ENCODE measurements at places on chromosomes 16 and 17.
A peak's percentile ranks its signal among the peaks of the same experiment; 100 is the strongest.

- DNase-seq = no peak
These were observed 6.8 kb upstream of the SERPINF2 start for GRCh38 chr17:1735834-1736347.

- DNase-seq = no peak
These were observed 7.5 kb downstream of the ERN2 start for GRCh38 chr16:23705517-23705902.

DNA sequence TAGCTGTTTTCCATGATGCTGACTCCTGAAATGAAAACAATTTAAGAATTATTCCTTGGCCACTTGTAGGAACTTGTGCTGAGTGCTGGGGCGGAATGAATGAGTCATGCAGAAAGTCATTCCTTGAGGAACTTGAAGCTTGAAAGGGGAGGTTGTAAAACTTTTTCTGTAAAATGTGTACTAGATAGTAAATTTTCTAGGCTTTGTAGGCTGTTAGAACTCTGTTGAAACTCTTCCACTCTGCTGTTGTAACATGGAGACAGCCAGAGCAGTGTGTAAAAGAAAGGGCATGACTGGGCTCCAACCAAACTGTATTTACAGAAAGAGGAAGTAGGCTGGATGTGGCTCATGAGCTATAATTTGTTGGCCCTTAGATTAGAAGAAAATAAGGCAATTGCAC lies 46.1 kb downstream of the ABCA8 start:
- no peak for DNase-seq

DNA sequence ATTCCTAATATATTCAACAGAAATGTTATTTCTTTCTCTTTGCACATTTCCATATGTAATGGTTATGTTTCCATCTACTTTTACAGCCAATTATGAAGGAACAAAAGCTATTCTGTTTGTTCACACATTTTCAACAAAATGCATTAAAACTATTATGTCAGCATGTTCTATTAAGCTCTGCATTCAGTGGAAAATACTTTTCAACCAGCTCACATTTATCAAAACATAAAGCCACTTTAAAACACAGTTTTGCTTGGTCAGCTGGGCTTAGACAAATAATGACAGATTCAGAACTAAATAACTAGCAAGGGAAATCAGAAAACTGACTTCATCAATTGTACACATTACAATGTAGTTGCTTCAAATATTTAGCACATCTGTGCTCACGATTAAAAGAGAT lies 6.9 kb downstream of the SALL1 start:
- DNase-seq = no peak

GRCh38 chr17:78425429-78425828 lies 47.0 kb downstream of the PGS1 start:
- no peak for DNase-seq

DNA sequence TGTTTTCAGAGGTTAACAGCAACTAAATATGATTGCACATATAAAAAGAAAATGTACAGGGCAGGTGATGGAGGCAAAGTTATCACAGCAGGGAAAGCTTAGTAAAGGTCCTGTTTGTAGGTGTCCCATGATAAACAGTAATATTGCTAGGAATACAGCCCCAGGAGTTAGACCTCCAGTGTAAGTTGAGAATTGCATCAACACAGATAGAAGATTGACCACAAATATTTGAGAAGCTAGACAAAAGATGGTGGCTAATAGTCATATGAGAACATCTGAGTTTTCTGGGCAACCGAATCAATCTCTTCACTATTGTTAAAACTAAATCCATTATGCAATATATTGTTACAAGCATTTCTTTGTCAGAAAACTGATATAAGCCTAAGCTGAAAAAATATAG lies 152.6 kb downstream of the CDH11 start:
- DNase-seq = no peak

DNA sequence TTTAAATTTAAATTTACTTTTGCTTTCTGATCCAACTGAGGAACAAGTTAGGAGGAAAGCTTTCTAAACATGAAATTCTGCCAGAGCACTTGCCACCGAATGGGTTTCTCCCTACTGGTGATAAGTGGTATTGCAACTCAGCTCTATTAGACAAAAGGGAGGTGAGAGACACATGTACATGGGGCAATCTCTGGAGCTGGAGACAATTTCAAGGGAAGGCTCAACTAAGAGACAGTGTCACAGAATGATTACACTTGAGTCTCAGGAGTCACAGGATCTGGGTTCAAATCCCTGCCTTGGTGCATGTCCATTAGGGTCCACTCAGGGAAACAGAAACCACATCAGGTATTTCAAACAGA lies 37.4 kb downstream of the SOCS1 start:
- DNase-seq = no peak

GRCh38 chr17:7468804-7469389 lies 10.5 kb downstream of the ZBTB4 start:
- DNase-seq = no peak

DNA sequence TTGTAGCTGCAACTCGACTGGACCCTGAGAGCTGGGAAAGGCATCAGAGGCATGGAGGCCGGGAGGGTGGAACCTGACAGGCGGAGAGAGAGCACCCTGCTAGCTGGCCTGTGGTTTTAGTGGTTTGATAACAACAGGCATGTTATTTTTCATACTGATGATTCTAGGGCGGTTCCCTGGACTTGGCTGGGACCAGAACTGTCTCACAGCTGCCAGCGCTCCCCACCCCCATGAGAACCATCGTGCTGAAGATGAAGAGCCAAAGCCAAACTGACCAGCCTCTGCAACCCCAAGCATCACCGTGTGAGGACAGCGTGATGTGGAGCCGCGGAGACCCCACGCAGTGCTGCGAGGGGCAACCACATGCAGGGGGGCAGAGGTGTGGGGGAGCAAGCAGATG lies 28.5 kb downstream of the MXRA7 start:
- DNase-seq = no peak

GRCh38 chr17:1758807-1759206 lies 3.1 kb upstream of the SERPINF1 start:
- no peak for DNase-seq

DNA sequence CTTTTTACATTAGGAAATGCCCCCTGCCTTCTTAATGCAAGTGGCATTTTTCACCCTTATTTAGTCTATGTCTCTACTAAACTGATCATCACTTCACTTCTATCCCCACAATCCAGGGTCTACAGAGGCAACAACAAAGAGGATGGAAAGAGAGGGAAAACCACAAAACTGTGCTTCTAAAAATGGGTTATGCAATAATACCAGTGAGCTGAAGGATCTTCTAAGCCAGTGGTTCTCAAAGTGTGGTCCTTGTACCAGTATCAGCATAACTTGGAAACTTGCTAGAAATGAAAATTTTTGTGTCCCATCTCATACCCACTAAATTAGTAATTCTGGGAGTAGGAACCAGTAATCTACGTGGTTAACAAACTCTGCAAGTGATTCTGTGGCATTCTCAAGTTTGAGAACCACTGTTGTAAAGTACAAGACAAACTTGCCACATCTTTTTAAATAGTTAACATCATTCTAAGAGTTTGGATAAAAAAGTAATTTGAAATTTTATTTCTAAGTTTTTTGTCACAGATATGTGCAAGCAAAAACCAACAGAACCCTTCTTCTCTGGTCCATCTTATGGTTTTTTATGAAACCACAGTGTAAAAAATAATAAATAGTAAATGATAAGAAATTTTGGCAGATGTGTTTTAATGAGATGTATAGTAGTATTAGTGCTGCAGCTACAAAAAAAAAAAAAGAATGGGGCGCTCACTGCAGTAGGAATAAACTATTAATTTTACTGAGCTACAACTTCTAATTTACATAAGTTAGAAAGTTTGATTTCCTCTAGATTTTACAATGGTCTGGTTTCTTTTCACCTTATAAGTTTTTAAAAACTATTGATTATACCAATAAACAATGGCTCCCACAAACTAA lies 16.2 kb downstream of the CDC27 start:
- DNase-seq = no peak

DNA sequence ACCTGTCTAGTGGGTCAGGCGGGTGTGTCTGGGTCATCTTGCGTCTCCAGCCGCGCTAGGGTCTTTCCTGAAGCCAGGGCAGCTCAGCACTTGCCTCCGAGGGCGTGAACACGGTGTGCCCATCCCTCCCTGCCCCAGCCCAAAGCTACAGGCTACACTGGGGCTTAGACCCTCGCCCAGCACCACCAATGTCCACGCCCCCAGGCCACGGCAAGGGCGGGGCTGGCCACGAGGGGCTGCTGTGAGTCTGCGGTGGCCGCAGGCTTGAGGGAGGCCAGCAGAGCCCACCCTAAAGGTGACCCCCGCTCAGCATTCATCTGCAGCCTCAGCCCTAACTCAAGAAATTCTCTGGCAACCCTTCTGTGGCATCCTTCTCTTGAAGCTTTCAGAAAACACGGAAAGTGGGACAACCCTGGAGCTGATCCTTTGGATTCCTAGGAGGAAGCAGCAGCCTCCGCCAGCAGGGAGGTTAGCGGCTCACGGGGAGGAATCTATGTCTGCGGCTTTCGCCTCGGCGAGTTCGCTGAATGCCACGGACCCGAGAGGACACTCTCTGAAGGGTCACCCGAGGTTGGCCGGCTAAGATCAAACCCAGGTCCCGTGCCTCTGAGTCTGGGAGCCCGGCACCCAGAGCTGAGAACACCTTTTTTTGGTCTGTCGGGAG lies 41.7 kb downstream of the TIMM22 start:
- no peak for DNase-seq

DNA sequence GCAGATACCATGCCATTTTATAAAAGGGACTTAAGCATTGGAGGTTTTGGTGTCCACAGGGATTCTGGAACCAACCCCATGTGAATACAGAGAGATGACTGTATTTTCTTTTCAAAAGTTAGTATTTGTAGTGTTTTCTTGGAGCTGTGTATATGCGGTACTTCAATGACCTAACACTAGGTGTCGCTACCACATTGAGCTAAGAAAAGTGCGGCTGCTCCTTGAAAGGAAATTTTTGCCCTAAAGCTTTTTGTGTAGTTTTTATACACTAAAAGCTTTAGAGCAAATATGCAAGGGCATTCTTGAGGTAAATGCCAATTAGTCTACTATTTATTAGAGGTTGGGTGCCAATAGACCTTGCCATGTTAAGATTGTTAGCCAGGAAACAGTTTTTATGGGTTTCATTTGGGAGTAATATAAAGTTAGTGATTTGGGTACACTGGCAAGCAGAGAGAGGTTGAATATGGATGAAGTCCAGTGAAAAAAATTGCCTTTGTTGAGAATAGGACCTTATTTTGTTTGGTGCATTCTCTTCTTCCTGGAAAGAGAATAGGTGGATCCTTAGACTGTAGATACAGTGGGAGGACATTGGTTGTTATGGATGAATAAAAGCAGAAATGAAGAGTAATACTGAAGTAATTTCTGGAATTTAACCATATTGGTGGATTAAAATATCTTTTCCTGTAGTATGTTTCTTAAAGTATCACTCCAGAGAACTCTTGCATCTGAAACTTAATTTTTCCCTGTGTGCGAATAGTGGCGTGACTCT lies 43.3 kb downstream of the BCAS3 start:
- peak; percentile 57 for DNase-seq

DNA sequence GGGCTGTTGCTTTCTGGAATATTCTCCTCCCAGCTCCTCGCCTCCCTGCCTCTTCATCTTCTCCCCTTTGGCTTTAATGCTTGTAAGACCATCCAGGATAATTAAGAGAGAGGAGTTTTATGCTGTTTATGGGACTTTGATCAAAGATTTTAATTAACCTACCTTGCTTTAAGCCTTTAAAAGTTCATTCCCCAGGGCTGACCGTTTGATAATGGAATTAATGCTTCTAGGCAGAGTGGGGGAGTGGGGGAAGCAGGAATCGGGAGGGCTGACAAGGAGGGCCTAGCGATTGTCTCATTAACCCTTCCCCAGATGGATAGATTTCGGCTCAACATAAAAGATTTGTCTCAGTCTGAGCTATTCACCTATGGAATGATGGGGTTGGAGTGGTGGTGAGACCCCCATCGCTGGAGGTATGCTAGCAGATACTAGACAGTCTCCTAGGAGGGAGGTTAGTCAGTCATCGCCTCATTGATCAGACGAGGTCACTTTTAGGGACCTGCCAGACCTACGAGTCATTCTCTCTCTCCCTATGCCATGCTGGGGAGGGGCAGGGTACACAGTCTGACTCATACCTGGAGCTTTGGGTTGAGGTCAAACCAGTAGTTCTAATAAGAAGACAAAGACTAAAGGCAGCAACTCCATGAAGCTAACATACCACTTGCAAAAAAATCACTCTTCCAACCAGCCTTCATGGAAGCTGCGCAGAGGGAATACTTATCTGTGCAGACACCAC lies 236.6 kb upstream of the NLRP1 start:
- DNase-seq = peak; percentile 26

GRCh38 chr16:56191156-56191815 lies at the start of gene GNAO1:
GNAO1 (plus strand) TSS chr16:56191489; CDS start chr16:56192236, 747 bp downstream.
- peak; percentile 41 for DNase-seq

GRCh38 chr16:86555704-86556075 lies 655 bp upstream of the MTHFSD start:
- DNase-seq = no peak

- no peak for DNase-seq
These were observed 2180.1 kb downstream of the TP53TG3F start for GRCh38 chr16:35639233-35640205.

- no peak for DNase-seq
These were observed 15.0 kb upstream of the ADORA2B start for GRCh38 chr17:15929941-15930340.

DNA sequence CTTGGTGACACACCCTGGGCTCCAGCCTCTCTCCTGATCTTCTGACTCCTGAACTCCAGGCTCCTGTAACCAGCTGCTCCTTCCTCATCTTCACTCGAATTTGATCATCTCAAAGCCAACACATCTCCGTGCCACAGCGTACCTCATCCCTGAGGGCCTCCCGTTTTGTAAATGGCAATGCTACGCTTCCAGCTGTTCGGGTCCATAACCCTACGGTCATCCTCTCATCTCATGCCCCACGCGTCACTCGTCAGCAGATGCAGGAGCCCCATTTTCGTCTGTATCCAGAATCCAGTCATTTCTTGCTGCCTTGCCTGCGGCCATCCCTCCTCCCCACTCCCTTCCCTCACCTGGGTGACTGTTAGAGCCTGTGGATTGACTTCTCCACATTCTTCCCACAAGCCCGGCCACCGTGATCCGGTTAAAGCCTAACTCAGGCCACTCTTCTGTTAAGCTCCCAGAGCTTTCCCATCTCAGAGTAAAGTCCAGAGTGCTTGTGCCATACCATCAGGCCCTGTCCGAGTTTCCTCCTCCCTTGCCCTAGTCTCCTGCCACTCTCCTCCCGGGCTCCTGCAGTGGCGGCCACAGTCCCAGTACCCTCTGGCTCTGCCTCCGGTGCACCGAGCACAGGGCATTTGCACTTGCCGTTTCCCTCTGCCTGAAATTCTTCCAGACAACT lies 20.3 kb upstream of the AKTIP start:
- no peak for DNase-seq

- DNase-seq = peak; percentile 1
These were observed 3.8 kb upstream of the STAT5B start for GRCh38 chr17:42279776-42280630.

DNA sequence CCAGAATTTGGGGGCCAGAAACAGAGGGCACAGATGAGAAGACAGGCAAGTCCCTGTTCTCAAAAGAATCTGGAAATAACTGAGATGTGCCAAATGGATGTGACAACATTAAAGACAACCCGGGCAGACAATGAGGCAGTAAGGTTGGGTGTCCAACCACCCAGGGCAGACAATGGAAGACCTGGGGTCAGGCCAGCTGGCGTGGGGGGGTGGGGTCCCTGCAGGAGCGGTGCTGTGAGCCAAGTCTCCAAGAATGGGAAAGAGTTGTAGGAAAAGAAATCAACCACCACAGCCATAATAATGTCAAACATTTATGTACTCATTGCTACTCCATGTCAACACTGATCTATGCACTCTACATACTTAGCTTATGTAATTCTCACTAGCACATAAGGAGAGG lies 203.3 kb downstream of the C16orf78 start:
- DNase-seq = no peak

GRCh38 chr16:86213437-86214205 lies 296.7 kb upstream of the FOXF1 start:
- DNase-seq = no peak
